HCT116 (cell line): ENCODE measurements at places on chromosomes 5 and 9.

- H3K36me3 ChIP-seq, result peaks cover 4% of the 10 kb centered on the region; the same call in 1 of the 2 replicates
- H3K27ac ChIP-seq, result peak overlapping the region; percentile 98
- no peaks in the 10 kb centered on the region for H3K27me3 ChIP-seq
- peak overlapping the region; percentile 98 for H3K4me3 ChIP-seq
These were observed 1.1 kb upstream of the SPRY4 start for GRCh38 chr5:142325725-142326479.

DNA sequence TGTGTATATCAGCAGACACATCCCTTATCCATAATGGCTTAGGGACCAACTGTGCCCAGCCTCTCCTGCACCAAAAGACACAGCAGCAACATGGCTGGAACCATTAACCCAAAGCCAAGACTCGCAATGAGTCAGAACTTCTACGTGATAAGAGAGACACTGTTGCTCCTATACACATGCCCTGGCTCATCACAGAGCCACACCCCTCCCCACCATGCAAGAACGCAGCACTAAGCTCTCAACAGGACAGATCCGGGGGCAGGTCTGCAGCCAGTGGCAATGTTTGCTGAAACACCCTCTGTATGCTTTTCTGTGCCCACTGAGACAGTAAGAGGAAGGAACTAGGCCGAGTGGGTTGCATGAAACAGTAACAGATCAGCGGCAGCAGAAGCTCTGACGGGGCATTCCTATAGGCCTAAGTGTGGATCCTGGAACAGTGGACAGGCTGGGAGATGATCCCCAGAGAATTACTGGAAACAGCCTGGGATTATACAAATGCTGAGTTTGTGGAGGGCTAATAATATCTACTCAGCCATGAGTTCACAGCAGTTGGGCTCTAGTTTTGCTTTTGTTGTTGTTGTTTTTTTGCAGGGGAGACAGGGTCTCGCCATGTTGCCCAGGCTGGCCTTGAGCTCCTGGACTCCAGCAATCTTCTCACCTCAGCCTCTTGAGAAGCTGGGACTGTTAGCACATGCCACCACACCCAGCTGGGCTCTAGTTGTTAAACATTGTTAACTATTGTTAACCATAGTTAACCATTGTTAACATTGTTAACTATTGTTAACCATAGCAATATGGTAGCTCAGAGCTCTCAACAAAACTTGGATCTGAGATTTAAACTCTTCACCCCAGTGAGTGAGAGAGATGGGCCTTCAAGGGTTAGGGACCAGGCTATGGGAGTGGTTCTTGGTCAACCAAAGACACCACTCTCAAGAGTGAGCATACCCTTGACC, 41.0 kb downstream of the B4GALT1 start:
- no peaks in the 10 kb centered on the region for H3K27me3 ChIP-seq
- no peak overlapping the region for H3K27ac ChIP-seq
- no peak overlapping the region for H3K4me3 ChIP-seq
- peaks cover 21% of the 10 kb centered on the region for H3K4me1 ChIP-seq
- no peaks in the 10 kb centered on the region for H3K36me3 ChIP-seq

DNA sequence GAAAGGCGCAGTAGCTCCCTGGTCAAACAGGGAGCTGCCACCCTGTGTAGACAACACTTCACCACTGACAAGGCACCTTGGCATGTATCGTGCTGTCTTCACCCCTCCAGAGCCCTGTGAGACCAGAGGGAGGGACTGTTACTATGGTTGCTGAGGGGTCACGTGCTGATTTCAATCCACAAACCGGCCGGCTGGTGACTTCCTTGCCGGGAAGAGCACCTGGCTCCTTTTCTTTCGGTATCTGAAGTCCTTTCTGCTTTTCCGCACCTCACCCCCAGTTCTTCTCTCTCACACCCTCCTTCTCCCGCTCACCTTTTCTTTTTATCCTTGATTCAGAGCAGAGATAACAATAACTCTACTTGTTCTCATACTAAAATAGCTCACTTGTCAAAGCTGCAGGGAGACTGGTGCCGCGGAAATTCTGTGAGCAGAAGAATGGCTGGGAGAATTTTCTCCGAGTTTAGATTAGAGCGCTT, 327.2 kb downstream of the ZSWIM6 start:
- no peak overlapping the region for H3K27ac ChIP-seq
- H3K4me1 ChIP-seq, result no peaks in the 10 kb centered on the region
- H3K36me3 ChIP-seq, result no peaks in the 10 kb centered on the region
- DNase-seq, result no peak
- H3K4me3 ChIP-seq, result no peak overlapping the region

DNA sequence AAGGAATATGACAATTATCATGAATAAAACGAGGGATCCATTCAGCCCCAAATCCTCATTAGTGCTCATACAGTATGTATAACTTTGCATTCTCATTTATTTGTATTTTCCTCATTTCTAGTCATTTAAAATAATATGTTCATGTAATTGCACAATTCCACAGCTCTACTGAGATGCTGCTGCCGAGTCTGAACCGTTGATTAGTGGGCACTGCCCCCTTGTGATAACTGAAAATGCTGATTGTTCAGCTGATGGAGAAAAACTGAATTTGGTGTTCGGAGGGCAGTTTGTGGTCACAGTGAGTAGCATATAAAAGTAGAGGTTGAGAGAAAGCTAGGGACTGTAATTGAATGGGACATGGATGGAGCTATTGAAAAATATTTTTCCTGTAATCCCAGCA, 12.2 kb upstream of the GPR151 start:
- no peak overlapping the region for H3K27ac ChIP-seq
- peaks cover under 1% of the 10 kb centered on the region; the same call in 1 of the 2 replicates for H3K4me1 ChIP-seq
- H3K4me3 ChIP-seq, result no peak overlapping the region
- no peak for DNase-seq
